ENCODE measurements at places on chromosomes 3 and 15.

GRCh38 chr3:153897842-153898241 is 223.3 kb upstream of the ARHGEF26 start:
- no peak for DNase-seq

DNA sequence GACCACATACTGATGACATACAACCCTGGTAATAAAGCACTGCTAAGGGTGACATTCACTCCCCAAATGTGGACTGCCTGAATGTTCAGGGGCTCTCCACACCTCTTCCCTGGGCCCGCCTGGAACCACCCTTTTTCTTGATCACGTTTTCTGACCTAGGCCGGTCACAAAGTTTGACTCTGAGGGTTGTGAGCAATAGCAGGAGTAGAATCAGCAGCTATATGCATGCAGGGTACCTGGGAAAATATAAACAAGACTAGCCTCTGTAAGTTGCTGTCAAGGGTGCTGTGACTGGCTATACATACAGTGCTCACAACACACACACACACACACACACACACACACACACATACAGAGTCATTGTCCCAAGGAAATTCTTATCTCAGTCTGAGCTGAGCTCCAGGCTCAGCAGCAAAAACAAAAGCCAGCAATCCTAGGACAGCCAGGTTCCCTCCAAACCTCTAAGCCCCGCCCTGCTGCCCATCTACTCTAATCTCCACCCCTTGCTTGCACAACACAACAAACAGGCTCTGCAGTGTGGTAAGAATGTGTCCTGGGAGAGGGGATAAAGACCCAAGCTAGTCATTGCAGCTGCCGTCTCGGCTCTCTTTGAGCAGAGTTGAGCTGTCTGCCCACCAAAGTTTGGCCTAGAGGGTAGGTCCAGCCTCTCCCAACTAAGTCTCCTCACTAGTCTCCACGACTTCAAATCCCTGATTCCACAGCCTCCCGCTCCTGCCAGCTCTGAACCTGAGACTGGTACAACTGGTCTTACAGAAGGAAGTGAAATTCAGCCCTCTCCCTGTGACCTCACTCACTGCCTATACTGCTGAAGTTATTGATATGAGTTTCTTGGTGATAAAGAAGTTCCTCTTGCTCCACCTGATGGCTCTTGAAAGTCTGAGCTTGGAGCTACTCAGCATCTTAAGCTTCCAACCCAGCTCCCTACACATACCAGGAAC is 2.2 kb downstream of the BMF start:
- DNase-seq: no peak

DNA sequence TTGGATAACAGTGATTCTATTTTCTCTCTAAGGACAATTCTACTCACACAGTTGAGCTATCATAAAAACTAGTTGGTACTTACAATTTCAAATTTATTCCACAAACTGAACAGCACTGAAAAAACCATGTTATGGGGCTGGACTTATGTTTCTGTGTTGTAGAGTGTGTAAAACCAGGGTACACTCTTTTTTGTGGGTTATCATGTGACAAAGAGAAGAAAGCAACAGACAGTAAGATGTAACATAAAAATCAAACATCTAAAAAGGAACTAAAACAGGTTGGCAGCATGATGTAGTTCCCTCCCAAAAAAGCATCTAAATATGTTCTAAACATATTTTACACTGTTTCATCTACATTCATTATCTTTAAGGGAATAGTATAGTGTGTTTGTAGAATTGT is 757.9 kb downstream of the ROBO1 start:
- DNase-seq: no peak

- no peak for DNase-seq
Measured at GRCh38 chr3:33318710-33319380, 41.6 kb downstream of the FBXL2 start.

DNA sequence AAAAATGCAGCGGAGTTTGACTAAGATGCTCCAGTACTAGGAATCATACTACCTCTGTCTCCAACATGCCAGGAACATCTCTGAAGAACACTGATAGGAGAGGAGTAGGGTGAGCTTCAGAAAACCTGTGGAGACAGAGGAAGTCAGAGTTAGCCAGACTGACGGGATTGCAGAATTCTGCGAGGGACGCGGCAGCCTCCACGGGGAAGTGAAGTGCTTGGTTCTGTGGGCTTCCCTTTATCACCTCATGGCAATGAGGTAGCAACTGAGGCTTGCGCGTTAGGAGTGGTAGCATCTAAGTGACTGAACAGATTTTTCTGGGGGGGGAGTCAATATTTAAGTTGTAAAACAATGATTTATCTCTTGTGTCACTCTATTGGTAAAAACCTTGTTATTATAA is 226.3 kb downstream of the MCTP2 start:
- no peak for DNase-seq

- DNase-seq: no peak
Measured at GRCh38 chr3:32584660-32585059, 14.0 kb upstream of the DYNC1LI1 start.

- DNase-seq: no peak
Measured at GRCh38 chr3:134803051-134803505, 8.0 kb downstream of the EPHB1 start.

- DNase-seq: no peak
Measured at GRCh38 chr15:56128081-56128480, 115.6 kb downstream of the RFX7 start.

- no peak for DNase-seq
Measured at GRCh38 chr15:29289173-29289572, 19.6 kb upstream of the NSMCE3 start.

GRCh38 chr3:38634111-38634510 is 15.4 kb downstream of the SCN5A start:
- DNase-seq: no peak

- no peak for DNase-seq
Measured at GRCh38 chr3:141307351-141308059, 60.8 kb upstream of the ZBTB38 start.

GRCh38 chr3:17431004-17431403 is 311.4 kb downstream of the TBC1D5 start:
- no peak for DNase-seq

- DNase-seq: no peak
Measured at GRCh38 chr15:66128116-66128680, 125.4 kb downstream of the MEGF11 start.
